ENCODE measurements at places on chromosomes 5 and 9.

GRCh38 chr9:3157011-3157410, 313.1 kb upstream of the PUM3 start:
- DNase-seq: no peak

- DNase-seq: no peak
Observed at GRCh38 chr5:172525996-172526360, 71.7 kb upstream of the SH3PXD2B start.

GRCh38 chr5:57004800-57005199, 52.9 kb upstream of the MIER3 start:
- DNase-seq: no peak

GRCh38 chr5:44774279-44774880, 34.4 kb upstream of the MRPS30 start:
- DNase-seq: peak; percentile 22

- peak; percentile 20 for DNase-seq
Observed at GRCh38 chr9:98726735-98727134, 18.0 kb upstream of the GABBR2 start.

GRCh38 chr5:79202076-79202475, 33.9 kb upstream of the JMY start:
- DNase-seq: no peak

GRCh38 chr5:107251151-107251550, 419.6 kb downstream of the EFNA5 start:
- DNase-seq: no peak

GRCh38 chr5:88230546-88231066, 38.0 kb downstream of the TMEM161B start:
- no peak for DNase-seq

DNA sequence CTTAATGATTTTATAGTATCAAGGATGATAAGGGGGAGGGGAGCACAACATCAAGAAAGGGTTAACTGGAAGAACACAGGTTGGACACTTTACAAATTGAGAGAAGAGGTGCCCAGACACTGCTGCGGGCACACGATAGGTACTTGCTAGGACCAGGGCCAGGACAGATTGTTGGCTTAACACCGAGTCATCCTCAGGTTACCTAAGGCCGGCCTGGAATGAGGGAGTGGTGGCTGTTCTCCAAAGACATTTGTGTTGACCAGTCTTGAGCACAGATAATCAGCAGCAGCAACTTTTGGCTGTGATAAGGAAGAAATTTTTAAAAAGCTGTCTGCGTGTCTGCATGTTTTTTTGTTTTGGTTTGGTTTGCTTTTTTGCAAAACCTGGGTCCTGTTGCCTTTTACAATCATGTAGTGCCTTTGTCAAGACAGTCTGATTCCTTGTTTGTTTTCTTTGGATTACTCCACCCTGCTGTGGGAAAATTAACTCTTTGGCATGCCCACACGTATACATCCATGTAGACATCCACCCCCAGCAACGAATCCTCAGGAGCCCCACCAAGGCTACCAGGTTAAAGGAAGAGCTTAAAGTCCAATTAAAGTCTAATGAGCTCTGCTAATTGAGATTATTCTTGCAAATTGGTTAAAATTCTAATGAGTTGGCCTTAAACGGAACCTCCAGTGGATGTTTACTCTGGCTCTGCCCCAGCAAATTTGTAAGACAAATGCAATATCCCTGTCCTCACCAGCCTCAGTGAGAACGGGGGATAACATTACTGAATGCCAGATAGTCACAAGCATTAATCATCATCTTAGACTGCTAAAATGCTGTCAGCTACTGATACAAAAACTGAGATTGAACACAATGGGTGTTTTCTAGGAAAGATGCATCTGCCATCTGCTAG, 382.3 kb downstream of the ACTL7B start:
- no peak for DNase-seq

DNA sequence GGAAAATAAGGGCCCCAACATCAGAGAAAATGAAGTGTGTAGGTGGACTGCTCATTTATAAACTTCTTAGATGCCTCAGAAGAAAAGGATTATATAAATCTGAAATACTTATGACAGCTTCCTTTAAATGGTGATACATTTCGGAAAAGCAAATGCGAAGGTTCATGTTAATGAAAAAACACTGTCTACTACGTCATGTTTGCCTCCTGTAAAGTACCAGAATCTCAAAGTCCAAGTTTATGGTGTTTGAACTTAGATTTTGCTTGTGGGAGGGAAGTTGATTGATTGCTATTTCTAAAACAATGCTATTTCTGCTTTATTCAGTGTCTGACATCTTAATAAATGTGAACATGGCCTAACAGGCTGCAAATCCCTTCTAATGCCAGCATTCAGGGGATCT, 514.6 kb downstream of the ZNF608 start:
- DNase-seq: no peak

DNA sequence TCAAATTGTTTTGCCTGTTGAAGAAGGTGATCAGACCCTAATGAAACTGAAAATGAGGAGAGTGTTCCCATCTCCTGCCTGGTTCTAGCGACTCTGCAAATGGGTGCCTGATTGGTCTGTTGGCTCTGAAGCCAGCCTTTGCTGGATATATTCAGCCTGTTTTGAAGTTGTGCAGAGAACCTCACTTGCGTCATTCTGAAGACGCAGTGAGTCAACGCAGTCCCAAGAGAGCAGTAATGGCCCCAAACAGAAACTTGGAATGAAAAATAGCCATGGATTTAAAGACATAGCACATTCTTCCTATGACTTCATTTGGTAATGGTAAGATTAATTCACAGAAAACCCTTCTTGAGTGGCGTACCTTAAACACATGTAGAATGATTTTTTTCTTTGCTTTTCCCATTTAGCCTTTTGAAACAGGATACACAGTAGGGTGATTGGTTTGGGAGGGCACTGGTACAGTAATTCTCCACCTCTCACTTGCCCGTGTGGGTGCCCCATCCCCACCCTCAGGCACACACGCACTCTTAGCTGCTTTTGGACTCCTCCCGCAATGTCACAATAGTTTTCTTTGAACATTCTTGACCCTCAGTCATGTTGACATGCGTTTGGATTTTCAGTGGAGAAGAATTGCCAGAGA, 54.1 kb upstream of the ABL1 start:
- DNase-seq: no peak

DNA sequence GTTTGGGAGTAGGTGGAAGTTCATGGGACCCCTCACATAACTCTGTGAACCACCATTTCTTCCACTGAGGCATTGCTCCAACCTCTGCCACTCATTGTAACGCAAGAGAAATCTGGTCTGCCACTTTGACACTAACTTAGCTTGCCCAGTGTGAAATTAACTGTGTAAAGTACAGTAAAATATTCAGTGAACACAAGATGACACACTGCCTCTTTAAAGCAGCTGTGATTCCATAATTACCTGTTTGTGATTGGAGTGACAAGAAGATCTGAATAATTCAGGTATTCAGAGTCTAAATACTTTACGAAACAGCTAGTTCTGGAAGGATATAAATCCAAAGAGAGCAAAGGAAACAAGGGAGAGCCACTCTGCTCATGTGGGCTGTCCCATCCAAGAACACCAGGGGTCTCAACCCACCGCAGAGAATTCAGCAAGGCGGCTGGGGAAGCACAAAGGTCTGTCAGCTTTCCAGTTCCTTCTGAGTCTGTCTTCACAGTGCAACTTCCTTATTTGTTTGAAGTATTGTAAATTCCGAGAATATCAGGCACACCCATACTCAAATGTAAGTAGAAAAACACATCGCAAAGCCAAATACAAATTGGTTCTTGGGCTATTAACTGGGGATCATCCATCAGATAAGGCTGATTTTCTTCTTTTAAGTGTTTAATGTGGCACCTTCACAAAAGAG, 86.9 kb downstream of the GNAQ start:
- peak; percentile 18 for DNase-seq

- DNase-seq: no peak
Observed at GRCh38 chr5:137217599-137218200, 281.4 kb downstream of the SPOCK1 start.

DNA sequence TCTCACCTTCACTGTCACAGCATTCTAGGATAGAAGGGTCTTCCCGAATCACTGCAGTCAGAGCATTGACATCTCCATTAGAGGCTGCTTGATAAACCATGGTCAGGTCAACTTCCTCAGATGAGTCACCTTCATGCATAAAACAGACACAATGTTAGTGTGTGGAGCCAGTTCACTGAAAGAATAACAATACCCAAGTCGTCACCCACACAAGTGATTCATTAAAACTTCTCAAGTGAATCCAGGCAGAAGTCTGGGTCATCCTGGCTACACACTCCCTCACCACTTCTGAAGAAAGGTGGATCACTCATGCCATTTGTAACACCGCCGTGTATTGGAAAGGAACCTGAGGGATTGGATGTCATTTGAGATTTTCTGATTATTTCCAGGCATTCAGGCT, 49.6 kb downstream of the ANKRD55 start:
- no peak for DNase-seq

DNA sequence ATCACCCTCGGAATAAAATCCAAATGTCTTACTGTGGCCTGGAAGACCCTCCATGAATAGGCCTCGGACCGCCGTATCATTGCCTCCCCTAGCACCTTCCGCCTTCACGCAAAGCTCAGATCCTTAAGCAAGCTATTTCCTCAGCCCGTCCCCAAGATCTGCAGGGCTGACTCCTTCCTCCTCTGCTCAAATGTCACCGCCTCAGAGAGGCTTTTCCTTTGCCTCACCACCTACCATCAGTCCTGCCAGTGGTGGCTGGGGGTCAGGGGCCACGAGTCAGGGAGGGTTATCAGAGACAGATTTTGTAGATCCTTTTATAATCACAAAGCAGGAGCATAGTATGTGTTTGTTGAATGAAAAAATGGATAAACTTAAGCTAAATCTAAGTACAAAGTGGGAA, 74.4 kb upstream of the KIF2A start:
- DNase-seq: no peak

DNA sequence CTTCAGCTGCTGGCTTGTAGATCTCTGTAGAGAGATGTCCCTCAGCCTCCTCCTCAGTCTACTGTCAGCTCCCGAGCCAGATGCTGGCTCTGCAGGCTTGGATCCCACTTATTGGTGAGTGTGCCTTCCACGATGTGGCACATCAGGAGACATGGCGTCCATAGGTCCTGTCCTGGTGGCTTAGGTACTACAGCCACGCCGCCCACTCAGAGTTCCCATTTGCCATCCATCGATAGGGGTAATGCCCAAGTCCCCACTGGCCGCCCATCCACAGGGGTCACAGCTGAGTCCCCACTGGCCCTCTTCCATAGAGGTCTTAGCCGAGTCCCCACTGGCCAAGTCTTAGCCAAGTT, 17.3 kb downstream of the EXOC3 start:
- DNase-seq: no peak

GRCh38 chr5:94432499-94432898, 185.9 kb downstream of the KIAA0825 start:
- DNase-seq: no peak

DNA sequence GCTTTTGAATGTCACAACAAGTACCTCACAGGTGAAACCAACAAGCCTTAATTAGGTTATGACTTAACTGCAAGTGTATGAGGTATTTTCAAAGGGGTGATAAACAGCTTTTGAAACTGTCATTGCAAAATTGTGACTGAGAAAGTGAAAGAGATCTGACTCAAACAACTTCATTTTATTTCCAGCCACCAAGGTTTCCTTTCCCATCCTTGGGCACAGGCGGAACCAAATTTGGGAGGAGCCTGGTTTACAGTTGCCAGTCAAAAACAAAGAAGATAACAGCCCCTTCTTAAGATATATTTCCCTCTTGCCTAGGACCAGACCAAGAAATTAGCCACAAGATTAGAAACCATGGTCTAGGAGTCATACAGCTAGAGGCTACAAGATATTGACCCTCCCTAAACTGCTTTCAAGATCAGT, 417.1 kb downstream of the CSNK1G3 start:
- DNase-seq: no peak

DNA sequence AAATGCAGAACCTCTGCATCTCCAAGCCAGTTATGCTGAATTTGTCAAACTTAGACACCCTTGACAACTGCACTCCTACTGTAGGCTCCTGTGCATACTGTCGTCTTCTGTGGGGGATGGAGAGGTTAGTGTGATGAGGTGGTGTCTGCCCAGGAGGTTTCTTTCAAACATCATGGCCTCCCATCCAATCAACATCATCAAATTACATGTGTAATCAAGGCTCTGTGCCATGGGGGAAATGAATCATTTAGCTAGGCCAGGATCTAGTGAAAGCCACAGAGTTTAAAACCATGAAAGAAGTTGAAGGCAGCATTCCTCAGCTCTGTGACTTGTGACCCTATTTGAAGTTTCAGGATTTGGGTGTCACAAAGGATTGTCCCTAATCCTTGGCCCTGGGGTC, 240.6 kb downstream of the MARCHF11 start:
- DNase-seq: no peak

GRCh38 chr5:566636-567309, 42.5 kb upstream of the SLC9A3 start:
- DNase-seq: no peak

- DNase-seq: no peak
Observed at GRCh38 chr9:99114846-99115500, 10.1 kb downstream of the TGFBR1 start.

GRCh38 chr5:94575196-94575595, 43.2 kb downstream of the KIAA0825 start:
- no peak for DNase-seq

- no peak for DNase-seq
Observed at GRCh38 chr9:89458768-89459496, 39.0 kb downstream of the SEMA4D start.

GRCh38 chr5:35341189-35341588, 110.9 kb upstream of the PRLR start:
- no peak for DNase-seq

DNA sequence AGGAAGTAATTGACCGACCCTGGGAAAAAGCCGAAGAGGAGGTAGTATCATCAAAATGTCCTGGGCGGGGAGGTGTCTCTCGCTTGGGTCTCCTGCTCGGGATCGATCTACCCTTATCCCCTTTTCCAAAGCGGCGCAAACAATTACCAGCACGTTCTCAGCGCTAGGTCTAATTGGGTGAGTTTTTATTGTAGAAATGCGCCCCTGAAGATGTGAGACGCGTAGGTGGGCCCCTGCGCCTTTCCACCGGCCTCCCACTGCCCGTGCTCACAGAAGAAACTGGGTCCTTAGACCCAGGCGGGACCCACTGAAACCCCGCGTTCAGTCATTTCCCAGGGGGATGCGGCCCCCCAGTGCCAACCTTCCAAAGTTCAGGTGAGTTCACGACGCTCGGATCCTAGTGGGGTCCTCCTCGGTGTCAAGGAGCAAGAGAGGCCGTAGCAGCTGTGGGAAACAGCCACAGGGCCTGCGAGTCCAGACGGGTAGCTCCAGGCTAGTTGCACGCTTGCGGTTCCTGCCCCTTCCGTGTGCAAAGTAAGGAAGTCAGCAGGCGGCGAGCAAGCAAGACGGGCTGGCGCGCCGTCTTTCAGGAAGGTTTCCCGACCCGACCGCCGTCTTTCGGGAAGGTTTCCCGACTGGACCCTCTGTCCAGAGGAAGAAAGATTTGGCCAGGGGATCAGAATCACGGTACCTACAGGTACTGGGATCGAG, 1.5 kb downstream of the SMIM32 start:
- DNase-seq: no peak

DNA sequence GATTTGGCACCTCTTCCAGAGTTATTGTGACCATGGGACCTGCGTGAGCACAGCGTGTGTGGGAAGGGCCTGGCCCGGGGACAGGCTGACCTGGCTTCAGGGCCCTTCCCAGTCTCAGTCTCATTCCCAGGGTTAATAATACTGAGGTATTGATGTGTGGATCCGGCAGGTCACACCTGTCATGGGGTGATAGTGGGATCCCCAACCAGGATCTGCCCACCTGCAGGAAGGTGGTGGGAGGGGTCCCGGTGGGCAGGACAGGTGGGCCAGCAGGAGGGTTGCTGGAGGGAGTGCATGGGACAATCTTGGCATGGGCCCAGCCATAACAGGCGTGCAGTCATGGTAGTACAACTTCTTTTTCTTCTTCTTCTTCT, 55.4 kb downstream of the COL15A1 start:
- no peak for DNase-seq

- DNase-seq: no peak
Observed at GRCh38 chr5:123037104-123037418, 536 bp upstream of the PPIC start.

Data from B cell (primary cell).